LoVo (cell line): ENCODE measurements at places on chromosomes 5 and 9.

DNA sequence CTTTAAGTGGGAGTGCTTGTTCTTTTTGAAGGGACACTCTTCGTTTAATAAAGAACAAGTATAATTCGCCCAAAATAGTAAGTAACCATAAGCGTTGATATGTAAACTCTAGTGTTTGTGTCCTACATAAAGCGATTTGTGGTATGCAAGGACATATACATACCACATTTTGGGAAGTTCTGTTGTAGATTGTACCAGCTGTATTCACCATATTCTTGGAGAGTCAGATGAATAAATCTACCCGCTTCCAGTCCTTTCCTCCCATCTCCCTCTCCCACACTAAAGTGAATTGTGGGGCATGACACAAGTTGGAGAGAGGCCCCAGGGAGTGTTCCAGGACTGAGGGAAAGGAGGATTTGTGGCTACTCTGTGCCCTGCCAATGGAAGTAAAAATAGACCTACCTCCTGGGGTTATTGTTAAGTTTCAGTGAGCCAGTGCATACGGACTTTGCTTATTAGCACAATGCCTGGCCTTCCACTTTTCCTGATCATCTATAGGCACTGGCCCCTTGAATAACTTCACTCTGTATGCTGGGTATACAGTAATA is 40.6 kb downstream of the ARHGAP26 start:
- DNase-seq, result no peak

GRCh38 chr9:92455217-92455616 is 27.1 kb downstream of the ASPN start:
- DNase-seq, result no peak

GRCh38 chr9:21689854-21690253 is 112.6 kb upstream of the MTAP start:
- DNase-seq, result no peak

GRCh38 chr9:87622923-87623322 is 103.0 kb upstream of the CTSL start:
- no peak for DNase-seq

GRCh38 chr5:79582186-79582585 is 30.1 kb upstream of the TENT2 start:
- DNase-seq, result no peak

- DNase-seq, result no peak
These were observed 25.1 kb downstream of the ZNF618 start for GRCh38 chr9:113901221-113901688.

- no peak for DNase-seq
These were observed 8.5 kb upstream of the PPIC start for GRCh38 chr5:123044926-123045617.

DNA sequence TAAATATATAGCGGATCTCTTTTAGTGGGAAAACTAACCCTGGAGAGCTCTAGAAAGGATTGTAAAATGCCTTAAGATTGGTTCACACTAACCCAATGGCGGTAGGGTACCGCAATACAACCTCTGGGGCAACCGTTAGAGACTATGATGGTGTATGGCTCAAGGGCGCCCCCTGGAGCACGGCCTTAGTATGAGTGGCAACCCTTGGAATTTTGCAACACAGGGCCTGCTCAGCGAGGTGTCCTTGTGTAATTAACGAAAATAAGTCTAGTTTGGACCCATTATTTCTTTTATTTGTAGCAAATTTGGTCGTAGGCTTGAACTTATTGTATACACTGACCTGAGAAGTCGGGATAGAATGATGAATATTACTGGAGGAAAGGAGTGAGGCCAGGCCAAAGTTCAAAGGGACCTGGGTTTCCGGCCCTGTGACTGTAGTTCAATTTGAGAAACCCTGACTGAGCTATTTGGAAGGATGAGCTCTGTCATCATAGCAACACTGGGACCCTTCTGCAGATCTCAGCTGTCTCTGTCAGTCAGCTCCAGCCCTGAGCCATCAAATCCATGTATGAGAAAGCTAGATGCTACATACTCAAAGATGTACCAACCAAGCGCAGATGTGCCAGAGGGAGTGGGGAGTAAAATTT is 54.8 kb downstream of the CAMK4 start:
- peak; percentile 41 for DNase-seq

- DNase-seq, result no peak
These were observed 34.9 kb upstream of the NIPBL start for GRCh38 chr5:36841677-36842076.

- no peak for DNase-seq
These were observed 471.3 kb downstream of the TMEM232 start for GRCh38 chr5:110255194-110255593.

GRCh38 chr9:107211284-107211923 is 71.7 kb upstream of the RAD23B start:
- no peak for DNase-seq

DNA sequence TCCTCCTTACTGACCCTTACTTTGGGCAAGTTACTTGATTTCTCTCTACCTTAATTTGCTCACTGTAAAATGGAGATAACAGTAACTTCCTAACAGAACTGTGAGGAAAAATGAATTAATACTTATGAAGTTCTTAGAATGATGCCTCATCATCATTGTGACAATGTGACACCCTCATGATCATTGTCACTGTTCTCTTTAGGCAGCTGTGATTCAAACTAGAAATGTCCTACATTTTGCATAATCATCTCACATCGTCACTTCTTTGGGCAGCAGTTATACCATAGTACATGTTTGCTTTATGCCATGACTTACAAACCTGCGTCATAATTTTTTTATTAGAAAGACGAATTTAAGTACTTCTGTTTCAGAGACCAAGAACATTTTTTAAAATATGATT is 9.7 kb downstream of the SLC30A5 start:
- DNase-seq, result no peak

DNA sequence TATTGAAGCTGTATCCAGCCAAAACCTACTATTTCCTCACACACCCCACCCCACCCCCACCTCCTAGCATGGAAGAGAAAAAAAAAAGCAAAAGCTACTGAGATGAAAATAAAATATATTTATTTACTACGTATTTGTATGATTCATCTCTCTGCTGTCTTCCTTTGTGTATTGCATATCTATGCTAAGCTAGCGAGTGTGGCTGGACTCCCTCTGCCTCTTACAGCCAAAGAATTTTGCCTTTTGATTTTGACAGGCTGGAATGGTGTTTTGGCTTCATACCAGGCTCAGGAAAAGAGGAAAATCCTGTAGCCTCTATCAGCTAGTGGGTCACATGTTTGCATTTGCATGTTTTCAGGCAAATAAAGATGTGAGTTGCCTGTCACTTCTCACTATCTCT is 2.2 kb downstream of the ABLIM3 start:
- DNase-seq, result no peak

- peak; percentile 61 for DNase-seq
These were observed 22.1 kb upstream of the TPD52L3 start for GRCh38 chr9:6305954-6306563.

DNA sequence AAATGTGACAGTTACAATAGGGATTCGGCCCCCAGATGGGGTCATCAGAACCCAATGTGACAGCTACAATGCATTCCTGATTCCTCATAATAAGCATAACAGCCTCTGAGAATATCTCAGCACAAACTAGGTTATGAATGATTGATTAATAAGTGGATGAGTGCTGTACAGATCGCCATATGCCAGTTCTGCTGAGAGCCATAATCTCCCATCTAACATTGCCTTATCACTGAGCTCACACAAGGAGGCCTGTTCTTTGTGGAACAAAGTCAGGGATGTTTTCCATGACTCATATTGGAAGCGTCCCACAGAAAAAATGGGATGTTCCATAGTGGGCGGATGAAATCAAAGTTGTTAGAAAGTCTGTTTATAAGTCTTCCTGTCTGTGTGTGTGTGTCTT is 89.6 kb downstream of the KIF4B start:
- DNase-seq, result no peak

DNA sequence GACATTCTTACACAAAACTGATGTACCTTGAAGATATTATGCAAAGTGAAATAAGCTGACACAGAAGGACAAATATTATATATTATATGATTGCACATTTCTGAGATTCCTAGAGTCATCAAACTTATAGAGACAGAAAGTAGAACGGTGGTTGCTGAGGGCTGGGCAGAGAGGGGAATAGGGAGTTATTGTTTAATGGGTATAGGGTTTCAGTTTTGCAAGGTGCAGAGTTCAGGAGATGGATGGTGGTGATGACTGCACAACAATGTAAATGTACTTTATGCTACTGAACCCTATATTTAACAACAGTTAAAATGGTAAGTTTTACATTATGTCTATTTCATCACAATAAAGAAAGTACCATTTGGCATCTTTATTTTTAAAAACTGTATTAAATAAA is 315.8 kb upstream of the POU5F2 start:
- DNase-seq, result no peak

DNA sequence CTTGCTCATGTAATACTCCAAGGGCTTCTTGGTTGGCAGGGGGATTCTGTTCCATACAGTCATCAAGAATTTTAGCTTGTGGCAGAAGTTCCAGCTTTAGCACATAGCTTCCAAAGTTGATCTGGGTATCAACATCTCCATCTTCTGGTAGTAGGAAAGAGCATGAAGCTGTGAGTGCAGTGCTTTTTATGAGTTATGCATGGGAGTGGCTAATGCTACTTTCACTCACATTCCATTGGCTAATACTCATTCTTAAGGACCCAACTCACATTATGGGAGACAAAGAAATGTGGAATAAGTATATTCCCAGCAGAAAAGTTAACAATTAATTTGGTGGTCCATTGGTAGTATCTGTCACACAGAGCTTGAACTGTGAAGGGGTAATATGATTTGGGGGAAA is 194.2 kb upstream of the CHD1 start:
- DNase-seq, result no peak

DNA sequence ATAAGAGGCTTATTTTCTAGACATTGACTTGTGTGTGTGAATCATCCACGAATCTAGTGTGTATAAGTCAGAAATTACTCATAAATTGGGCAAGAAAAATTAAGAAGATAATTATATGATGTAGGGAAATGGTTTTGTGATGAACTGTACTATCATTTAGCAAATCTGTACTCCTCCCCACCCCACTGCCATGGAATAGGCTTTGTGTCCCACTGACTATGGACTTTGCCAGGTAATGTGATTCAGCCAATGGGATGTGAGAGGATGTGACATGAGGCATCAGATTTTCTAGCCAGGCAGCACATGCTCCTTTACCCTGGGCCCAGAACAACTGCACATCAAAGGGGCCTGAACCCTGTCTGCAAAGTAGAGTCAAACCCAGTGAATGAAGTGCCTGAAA is 406.6 kb downstream of the CTNND2 start:
- DNase-seq, result no peak

- no peak for DNase-seq
These were observed 3.1 kb upstream of the FBXL7 start for GRCh38 chr5:15496886-15497285.

DNA sequence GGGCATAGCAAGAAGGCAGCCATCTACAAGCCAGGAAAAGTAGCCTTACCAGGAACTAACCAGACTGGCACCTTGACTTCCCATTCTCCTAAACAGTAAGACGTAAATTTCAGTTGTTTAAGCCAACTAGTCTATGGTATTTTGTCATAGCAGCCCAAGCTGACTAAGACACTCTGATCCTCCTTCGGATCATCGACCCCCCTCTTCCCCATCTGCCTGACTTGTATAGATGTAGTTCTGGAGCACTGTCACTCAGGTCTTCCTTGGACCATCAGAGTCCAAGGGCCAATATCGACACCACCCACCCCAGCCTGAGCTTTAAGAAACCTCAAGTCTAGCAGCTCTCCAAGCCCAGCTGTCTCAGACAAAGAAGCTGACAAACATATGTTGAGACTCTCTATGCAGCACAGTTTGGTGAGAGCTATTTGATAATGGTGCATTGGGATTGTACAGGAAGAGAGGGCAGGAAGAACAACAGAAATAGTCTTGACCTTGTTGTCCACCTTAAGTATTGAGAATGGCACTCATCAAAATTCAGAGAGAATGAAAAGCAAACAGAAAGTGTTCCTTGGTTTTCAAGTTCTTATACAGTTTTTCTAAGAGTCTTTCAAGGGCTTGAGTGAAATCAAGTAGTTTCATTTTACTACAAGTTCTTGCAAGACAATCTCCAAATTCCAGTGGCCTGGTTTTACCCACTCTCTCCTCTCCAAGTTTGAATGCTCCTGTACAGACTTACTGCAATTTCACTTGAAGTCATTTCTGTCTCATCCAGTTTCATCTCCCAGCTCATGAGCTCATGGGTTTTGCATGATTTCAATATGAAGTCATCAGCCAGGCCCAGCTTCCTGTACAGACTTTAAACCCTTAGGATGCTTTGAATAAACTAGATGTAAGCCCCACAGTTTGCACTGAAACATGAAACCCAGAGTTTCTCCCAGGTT is 122.3 kb upstream of the RAI14 start:
- no peak for DNase-seq

DNA sequence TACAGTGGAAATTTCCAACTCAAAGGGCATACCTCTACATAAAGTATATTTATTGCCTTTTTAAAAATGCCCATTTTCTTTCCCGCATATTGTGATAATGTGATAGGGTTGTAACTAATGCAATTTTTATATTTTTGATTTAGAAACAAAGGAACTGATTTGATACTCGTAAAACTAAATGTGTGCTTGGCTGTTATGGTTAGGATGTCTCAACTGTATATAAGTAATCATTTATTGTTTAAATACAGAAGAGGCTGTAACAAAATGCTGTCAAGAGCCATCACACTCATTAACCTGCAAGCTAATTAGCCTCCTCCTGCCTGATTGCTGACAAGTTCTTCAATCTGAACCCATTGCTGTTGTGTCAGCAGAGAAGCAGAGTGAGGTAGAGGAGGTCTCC is 149.2 kb downstream of the PBX3 start:
- DNase-seq, result no peak

- DNase-seq, result no peak
These were observed 333.6 kb upstream of the DAB2 start for GRCh38 chr5:39758426-39758825.
